COR-L47 (cell line): ENCODE measurements at places on chromosomes 2 and 18.

GRCh38 chr18:26103579-26103978 is 13.2 kb upstream of the SS18 start:
- DNase-seq, result no peak

DNA sequence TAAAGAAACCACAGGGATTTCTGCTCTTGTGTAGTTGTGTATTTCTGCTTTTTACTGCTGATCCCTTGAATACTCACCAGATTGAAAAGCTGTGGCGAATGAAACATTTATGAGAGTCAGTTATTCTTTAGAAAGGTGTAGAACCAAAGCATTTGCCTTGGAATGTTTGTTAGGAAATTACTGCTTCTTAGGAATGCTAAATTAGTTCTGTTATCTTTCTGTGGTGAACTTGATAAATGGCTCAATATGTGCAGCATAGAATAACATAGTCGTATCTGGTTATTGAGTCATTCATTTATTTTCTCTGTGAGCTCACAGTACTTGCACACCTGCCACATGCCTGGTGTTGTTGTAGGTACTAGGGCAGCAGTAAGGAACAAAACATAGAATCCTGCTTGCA is 57.0 kb upstream of the FAM237A start:
- DNase-seq, result no peak

- no peak for DNase-seq
Observed at GRCh38 chr2:136049011-136049742, 63.8 kb upstream of the DARS1 start.

DNA sequence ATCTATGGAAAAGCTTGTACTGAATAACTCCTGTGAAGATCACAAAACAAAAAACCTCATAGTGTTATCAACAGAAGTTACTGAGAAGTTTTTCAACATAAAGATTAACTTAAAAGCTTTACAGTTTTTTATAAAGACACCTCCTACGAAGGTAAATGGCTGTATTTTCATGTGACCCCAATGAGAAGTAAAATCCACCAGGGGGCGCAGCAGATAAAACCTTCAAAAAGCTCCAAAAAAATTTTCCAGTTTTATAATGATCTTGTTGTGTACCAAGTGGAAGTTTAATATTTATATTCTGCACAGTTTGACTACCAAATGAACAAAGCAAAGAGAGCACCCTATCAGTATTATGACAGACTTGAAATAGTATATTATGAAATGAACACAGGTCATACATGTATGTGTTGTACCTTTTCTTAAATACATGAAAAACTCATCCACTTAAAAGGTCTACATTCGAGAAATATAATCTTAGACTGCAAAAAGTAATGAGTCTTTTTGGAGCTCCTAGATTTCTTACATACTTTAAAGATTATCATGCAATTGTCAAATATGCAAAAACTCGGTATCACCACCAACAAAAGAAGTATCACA is 38.5 kb downstream of the PNO1 start:
- no peak for DNase-seq

DNA sequence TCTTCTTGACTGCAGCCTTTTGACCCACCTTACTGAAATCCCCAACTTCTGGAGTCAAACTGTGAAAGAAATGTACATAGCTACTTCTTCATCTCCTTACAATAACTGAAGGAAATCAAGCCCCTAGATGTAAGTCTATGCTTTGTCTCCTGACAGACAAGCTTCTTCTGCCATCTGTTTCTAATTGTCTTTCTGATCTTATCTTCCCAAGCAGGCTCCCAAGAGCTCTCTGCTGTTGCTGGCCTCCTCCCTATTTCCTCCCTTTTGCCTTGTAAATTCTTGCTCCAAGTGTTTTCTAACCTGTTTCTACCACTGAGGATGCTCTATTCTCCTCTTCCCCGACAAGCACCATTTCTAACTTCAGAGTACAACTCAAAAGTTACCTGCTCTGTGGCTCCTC is 77.4 kb upstream of the OSR1 start:
- DNase-seq, result no peak

- DNase-seq, result no peak
Observed at GRCh38 chr2:227848146-227848545, 23.3 kb upstream of the DAW1 start.

GRCh38 chr2:76256458-76257088 is 545.9 kb upstream of the GCFC2 start:
- DNase-seq, result no peak
